ENCODE measurements at places on chromosomes 7 and 10.

- DNase-seq: no peak
Observed at GRCh38 chr10:132330486-132330833, 1.5 kb upstream of the LRRC27 start.

GRCh38 chr10:64952042-64952441 lies 1430.8 kb downstream of the REEP3 start:
- no peak for DNase-seq

- peak; percentile 37 for DNase-seq
Observed at GRCh38 chr7:30206491-30206890, 71.7 kb downstream of the MTURN start.

DNA sequence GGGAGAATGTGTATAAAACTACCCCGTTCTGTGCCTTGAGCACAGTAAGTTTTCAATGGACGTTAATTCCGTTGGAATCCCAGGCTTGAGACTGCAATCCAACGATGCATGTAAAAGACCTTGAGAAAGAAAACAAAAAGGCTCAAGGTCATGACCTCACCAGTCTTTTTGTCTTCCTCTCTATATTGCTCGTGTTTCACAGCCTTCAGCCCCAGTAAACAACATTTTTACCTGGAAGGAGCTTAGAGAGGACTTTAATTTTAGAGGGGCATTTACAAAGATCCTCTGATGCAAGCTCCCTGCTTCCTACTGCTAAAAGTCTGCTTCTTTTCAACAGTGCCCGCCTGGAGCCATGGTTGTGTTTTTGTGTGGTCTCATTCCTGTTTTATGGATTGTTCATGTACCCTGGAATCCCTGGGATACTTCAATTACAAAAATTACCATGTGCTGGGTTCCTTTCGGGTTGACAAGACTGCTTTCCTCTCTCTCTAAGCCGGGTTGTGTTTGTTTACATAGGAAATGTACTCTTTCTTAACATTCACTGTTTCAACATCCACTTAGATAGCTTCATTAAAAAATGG lies 320.1 kb upstream of the NFE2L3 start:
- DNase-seq: no peak

DNA sequence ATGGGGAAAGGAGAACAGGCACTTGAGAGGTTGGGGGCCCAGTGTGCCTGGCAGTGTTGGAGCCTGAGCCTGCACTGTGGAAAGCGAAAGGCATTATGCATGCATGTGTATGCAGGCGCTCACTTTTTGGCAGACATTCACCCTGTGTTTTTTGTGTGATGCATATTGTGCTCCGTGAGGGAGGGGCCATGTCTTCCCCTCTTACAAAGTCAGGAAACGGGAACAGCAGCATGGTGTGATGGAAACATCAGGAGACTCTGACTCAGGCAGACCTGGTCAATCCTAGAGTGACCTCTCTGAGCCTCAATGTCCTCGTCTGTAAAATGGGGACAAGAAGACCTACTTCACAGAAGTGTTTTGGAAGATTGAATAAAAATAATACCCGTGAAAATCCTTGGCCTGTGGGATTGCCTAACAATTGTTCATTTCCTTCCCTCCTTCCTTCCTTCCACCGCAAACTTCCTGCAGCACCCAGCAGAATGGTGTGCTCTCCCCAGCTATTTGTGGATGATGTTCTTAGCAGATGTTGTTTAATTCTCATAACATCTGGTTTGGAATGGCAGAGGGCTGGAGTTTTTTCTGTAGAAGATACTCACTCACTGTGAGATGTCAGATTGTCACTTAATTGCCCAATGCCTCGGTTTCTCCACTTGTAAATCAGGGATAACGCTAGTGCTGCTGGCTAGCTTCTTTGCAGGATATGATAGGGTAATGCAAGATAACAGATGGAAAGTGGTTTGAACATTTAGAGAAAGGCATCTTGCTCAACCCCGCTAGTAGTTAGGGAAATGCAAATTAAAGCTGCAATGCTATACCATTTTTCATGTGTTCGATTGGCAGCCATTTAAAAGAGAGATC lies 39.8 kb downstream of the CDH23 start:
- no peak for DNase-seq

DNA sequence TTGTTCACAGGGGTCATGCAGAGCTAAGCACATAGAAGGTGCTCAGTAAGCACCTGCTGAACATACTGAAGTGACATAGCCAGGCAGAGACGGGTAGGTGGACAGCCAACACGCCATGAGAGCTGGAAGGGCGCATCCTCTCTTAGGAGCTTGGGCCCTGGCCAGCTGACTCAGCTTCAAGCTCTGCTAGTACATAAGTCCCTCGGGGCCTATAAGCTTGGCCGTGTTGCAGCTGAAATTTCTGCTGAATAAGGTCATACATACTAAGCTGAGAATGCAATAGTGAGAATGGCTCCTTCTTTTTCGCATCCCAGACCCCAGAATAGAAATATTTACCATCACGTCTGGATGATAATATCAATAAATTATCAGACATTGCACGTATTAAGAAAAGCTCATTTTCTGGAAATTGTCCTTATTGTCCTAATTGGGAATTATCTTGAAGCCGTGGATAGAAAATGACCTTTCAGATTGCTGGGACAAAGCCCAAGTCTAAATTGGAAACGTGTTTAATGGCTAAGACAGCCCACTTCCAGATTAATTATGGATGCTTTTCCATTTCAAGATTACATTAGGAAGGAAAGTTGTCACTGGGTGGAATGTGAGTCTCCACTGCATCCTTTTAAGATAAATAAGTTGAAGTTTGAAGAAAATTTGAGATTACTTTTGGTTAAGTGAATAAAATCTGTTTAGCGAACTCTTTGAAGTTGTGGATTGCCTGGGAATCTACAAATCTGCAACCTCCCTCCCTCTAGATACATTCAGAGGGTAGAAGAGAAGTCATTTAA lies 287.1 kb upstream of the C7orf33 start:
- DNase-seq: peak; percentile 93

DNA sequence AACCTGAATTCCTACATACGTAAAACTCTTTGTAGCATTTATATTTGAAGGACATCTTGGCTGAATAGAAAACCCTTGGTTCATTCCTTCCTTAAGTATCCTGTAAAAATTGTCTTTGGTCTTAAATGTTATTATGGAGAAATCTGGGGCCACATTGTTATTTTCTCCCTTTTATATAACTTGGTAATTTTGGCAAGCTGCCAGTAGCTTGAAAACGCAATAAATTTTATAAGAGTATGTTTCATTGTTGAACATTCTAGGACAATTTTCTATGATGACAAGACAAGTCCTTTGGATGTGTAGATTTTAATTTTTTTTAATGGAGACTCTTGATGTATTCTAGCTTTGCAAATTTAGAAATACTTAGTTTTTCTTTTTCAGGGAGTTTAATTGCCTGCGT lies 191.9 kb downstream of the ABCA13 start:
- DNase-seq: no peak

All from fibroblast of skin of right biceps (primary cell).